ENCODE measurements at places on chromosomes 6 and 20.

DNA sequence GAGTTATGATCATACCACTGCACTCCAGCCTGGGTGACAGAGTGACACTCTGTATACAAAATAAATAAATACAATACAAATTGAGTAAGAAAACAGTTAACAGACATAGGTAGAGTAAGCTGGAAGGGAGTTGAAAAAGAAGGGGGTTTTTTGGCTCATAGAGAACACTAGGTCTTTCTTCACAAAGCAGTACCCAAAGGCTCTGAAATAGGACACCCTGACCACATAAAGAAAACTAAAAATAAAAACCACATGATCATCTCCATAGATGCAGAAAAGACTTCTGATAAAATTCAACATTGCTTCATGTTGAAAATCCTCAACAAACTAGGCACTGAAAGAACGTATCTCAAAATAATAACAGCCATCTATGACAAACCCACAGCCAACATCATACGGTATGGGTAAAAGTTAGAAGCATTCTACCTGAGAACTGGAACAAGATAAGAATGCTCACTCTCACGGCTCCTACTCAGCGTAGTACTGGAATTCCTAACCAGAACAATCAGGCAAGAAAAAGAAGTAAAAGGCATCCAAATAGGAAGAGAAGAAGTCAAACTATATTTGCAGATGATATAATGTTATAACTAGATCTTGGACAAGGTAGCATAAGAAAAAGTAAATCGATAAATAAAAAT lies 48.6 kb downstream of the TOMM6 start:
- no peak for DNase-seq

- DNase-seq, result no peak
Measured at GRCh38 chr6:44059359-44060346, 67.6 kb downstream of the MRPL14 start.

DNA sequence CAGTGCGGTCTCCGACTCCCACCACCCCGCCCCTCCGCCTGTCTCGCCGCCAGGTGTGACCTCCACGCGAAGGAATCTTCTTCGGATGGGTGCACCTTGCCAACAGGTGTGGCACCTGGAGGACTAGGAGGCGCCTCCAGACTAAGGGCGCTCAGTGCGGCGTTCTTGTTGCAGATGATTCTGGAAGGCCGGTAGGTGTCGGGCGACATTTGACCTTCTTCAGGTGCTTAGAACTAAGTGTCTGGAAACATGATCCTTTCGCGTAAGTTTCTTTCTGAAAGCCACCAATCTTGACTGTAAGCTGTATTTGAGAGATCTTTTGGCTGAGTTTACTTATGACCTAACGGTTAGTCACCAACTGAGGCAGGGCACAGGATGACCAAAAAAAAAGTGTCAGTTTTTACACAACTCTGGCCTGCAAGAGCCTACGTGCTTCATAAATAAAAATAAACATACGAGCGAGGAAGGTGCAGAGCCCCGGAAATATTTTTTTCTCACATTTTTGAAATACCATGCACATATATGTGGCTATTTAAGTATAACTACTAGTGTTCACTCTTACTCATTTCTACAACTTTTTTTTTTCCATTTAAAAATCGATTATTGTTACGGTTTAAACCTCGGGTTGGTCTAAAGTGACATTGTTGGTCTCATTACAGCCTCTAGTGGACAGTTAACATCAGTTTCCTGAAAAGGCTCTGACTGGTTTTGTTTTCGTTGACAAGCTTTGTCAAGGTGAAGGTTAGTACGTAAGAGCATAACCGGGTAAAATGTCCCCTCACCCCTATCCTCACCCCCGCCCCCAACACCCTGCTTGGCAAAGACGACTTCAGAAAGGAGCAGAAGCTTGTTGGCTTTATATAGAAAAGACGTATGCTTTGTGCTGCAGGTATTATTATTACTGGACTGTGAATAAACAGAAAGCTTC lies 1.6 kb upstream of the ATXN1 start:
- DNase-seq, result peak; percentile 78

DNA sequence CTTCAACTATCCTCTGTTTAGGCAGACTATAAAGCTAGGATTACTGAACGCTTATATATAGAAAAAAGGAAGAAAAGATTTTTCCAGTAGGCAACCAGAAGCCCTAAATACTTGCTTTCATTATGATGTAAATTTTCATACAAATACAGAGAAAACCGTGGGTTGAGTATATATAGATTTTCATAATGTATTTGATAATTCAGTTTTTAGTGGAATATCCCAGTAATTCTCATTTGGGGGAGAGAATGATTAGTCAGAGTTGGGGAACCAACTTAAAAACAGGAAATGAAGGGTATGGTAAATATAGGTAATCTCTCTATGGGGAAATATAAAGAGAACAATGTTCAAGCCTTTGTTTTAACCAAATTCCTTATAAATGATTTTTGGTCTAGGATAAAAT lies 154.0 kb upstream of the CITED2 start:
- DNase-seq, result no peak

- no peak for DNase-seq
Measured at GRCh38 chr6:51648774-51649173, 438.6 kb downstream of the PKHD1 start.

DNA sequence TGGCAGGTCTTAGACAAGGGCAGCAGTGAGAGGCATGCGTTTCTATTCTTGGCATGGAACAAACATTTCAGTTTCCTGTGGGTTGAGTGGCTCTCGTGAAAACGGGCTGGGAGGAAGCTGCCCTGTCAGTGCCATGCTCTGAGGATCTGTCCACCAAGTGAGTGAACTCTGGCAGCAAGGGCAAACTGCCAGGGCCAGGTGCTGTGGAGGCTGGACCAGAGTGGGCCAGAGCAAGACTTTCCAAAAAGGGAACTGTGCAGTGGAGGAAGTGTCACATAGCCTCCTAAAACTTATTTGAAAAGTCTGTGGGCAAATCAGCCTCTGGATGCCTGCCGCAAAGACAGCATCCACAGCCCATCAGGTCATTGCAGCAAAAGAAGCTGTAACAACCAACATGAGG lies 44.2 kb upstream of the TAB2 start:
- DNase-seq, result no peak

GRCh38 chr20:25039697-25040437 lies 18.1 kb downstream of the ACSS1 start:
- DNase-seq, result peak; percentile 59

DNA sequence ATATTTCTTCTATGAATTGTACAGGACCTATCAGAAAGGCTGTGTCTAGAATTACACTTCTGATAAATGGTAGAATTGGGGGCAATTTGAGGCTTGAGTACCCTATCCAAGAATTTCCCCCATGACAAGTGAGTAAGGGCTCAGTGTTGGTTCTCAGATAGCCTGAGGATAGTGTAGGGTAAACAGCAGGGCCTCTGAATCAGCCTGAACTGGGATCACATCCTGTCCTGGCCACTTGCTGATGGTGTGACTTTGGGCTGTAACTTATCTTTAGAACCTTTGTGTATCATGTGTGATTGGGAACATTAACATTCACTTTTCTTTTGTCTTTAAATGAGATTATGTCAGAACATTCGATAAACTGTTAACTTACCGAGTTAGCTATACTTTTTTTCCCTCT lies 151.0 kb downstream of the CLIC5 start:
- no peak for DNase-seq

- peak; percentile 71 for DNase-seq
Measured at GRCh38 chr6:148414836-148415235, 72.2 kb downstream of the SASH1 start.

DNA sequence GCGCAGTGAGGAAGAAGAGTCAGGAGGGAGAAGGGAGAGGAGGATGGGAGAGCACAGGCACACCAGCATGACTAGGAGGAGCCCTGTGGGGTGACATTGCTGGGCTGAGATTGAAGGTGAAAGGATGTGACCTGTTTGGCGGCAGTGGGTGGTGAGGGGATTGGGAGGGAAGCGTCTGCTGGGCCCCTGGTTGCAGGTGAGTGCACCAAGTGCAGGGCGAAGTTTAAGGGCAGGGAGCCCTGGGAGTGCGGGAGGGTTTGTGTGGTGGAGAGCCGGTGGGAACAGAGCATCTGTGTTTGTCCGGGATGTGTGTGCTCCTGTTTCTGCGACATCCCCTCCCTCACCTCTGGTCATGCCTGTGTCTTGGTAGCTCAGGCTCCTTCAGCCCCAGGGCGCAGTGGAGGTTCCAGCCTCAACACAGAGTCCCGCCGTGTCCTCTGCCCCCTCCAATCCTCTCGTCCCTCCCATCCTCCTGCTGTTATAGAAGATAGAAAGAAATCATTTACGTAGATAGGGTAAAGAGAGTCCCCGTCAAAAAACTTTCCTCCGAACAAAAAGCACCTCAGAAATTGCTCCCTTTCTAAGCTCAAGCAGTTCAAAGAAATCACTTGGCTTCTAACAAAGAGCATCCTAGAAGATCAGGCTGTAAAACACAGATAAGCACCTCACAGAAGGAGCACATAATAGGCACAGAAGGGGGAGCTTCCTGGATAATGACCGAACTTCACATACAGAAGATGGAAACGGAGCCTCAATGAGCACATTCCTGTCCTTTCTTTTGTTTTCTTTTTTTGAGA lies 25.0 kb downstream of the ULBP1 start:
- no peak for DNase-seq

GRCh38 chr20:53212018-53212417 lies 239.9 kb downstream of the TSHZ2 start:
- no peak for DNase-seq

DNA sequence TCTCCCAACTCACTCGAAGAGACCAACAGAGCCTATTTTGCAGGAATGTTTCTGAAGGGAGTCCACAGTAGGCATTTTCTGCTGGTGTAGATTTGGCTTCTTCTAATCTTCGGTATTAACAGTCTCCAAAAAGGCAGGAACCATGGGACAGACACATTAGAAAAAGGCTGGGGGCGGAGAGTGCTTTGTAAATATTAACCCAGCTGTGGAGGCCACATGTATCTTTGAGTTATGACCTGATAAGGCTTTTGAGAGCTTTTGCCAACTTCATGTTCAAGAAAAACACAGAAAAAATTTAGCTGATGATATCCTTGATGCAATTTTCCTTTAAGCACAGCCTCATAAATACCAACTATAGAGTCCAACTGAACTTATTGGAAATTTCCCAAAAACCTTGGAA lies 119.4 kb upstream of the TSHZ2 start:
- no peak for DNase-seq

GRCh38 chr20:1035466-1035865 lies 33.4 kb upstream of the RSPO4 start:
- DNase-seq, result no peak

DNA sequence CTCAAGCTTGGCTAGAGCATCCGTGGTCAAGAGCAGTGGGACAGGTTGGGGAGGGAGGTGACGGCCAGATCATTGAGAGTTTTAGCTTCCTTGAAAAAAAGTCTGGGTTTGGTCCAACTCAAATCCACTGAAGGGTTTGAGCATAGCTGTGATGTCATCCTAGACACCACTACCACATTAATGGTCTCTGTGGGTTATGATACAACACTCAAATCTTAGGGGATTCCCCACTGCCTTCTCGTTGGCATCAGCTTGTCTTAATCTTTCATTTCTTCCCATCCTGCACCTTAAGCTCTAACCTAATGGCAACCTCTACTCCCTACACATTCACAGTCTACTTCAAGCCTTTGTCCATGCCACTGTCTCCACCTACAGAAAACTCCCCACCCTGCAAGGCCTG lies 77.3 kb downstream of the BMP6 start:
- no peak for DNase-seq

DNA sequence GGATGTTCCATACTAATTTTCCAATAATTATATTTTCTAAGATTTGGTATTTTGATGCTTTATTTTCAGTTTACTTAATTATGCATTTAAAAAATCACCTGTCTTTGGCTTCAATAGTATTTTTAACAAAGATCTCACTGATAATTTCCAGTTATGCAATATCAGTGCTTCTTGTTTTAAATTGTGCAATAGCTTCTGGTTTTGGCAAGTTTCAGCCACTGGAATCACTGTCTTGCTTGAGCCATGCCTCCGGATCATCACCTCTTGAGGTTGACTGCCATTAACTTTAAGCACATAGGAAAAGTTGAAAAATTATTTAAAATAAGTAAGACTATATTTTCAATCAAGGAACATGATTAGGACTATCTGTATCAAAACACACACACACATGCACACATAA lies 1242.1 kb downstream of the HACE1 start:
- DNase-seq, result no peak

- DNase-seq, result no peak
Measured at GRCh38 chr6:36068012-36068392, 40.4 kb downstream of the MAPK14 start.

- DNase-seq, result no peak
Measured at GRCh38 chr6:160160929-160161646, 39.5 kb downstream of the SLC22A1 start.

DNA sequence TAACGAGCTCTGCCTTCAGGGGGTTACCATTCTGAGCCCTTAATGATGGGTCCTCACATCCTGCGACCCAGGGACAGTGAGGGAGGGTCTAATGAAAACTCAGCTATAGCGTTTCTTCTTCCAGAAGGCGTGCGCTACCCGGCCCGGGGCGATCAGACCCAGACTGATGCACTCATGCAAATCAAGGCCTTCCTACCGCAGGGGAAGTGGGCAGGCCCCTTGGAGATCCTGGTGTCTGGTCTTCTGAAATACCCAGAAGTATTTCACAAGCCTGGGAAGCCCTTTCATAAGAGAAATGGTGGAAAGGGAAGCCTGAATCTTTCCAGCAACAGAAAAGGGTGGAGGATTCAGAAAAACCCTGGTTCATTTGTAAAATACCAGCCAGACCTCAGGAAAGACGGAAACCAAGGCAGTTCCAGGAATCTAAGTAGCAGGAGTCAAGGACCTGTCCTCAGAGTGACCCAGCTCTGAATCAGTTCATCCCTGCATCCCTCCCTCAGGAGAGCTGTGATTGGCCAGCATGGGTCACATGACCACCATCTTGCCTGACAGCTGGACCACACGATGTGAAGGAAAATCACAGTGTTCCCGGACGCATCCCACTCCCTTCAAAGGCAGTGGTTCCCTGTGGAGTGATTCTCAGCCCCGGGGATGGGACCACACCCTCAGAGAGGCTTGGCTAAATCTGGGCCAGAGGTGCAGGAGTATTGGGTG lies 12.7 kb downstream of the BFSP1 start:
- no peak for DNase-seq

- DNase-seq, result no peak
Measured at GRCh38 chr20:37997516-37997915, 35.7 kb downstream of the TTI1 start.

GRCh38 chr20:51876313-51876940 lies 74.1 kb upstream of the SALL4 start:
- DNase-seq, result no peak

DNA sequence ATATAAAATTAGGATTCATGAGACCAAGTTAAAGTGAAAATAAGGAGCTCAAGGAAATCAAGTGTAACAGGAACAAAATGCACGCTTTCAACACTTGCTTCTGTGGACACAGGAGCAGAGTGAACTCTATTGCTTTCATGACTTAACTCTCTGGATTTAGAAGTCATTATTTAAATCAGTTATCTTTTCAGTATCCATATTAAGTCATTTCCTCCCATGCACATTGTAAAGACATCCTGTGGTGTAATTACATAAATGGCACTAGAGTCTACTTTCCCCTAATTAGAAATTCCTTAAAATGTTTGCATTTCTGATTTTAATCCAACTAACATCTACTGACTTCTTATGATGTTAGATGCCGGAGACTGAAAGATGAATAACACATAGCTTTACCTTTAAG lies 88.0 kb downstream of the INSM1 start:
- no peak for DNase-seq
